MM.1S (cell line): ENCODE measurements at places on chromosomes 13 and 19.

- peak; percentile 61 for DNase-seq
Observed at GRCh38 chr19:45591004-45591637, 6.5 kb upstream of the OPA3 start.

GRCh38 chr13:82370316-82370715 is 1512.0 kb downstream of the SLITRK1 start:
- DNase-seq = no peak

DNA sequence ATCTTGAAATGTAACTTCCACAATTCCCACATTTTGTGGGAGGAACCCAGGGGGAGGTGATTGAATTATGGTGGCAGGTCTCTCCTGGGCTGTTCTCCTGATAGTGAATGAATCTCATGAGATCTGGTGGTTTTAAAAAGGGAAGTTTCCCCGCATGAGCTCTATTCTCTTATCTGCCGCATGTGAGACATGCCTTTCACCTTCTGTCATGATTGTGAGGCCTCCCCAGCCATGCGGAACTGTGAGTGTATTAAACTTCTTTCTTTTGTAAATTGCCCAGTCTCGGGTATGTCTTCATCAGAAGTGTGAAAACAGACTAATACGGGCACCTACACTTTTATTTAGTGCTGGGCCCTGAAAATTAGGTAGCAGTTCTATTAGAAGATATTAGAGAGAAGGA is 45.8 kb downstream of the TNFSF13B start:
- no peak for DNase-seq

- DNase-seq = no peak
Observed at GRCh38 chr19:42093926-42094325, 18.0 kb downstream of the ZNF574 start.
